T47D (cell line): ENCODE measurements at places on chromosomes 2 and 18.

GRCh38 chr2:216617159-216617815 is 15.9 kb upstream of the IGFBP2 start:
- DNase-seq: no peak

DNA sequence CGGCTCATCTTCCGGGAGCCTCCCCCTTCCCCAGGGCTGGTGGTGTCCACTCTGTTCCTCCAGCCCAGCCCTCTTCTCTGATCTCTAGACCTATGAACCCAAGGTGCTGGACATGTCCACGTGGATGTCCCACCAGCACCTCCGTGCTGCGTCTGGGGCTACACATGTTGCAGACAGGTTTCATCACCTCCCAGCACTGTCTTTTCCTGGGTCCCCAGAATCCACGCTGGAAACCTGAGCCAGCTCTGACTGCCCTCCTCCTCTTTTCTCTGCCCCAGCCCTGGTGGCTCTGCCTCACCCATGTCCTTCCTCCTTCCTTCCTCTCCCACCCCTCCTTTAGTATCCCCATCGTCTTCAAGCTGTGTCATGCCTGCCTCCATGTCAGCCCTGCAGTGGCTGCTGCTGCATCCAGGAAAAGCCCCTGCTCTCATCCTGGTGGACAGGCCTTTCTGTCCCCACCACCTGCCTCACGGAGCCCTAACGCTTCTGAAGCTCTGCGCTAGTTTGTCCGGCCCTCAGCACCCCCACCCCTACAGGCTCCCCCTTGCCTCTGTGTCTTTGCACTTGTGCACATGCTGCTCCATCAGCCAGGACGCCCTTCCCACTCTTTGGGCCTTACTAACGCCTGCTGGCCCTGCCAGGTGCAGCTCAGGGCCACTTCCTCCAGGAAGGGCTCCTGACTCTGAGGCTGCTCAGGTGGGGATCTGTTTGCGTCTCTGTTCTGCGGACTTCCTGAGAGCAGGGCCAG is 105.9 kb downstream of the DYSF start:
- DNase-seq: no peak

- no peak for DNase-seq
Measured at GRCh38 chr2:100615886-100616285, 53.1 kb downstream of the PDCL3 start.

DNA sequence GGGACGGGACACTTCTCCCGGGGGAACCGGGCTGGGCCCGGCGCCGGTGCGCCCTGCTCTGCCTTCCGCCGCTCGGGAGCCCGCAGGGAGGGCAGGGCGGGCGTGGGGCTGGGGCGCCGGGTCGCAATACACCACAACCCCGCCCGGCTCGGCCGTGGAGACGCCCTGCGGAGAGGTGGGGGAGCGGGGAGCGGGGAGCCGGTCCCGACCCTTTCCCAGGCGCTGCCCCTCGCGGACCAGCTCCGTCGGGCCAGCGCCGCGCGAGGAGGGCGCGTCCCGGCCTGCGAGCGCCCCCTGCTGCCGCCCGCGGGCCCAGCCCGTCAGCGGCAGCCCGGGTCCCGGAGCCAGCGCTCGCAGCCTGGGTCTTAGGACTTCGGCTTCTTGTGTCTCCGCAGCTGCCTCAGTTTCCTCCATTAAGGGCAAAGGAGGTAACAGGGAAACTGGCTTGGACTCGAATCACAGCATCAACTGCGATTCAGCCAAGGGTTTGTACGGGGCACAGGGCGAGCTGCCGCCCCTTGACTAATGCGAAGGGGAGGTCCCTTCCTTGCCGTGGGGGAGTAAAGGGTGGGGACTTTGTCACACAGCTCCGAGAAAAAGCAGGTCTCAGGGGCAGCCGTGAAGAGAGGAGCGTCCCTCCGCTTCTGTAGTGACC is 635 bp upstream of the ADRA2B start:
- peak; percentile 48 for DNase-seq

GRCh38 chr18:45408218-45408617 is 207.1 kb upstream of the SLC14A2 start:
- no peak for DNase-seq
